SW 1271 (cell line): ENCODE measurements at places on chromosomes 16 and 17.

DNA sequence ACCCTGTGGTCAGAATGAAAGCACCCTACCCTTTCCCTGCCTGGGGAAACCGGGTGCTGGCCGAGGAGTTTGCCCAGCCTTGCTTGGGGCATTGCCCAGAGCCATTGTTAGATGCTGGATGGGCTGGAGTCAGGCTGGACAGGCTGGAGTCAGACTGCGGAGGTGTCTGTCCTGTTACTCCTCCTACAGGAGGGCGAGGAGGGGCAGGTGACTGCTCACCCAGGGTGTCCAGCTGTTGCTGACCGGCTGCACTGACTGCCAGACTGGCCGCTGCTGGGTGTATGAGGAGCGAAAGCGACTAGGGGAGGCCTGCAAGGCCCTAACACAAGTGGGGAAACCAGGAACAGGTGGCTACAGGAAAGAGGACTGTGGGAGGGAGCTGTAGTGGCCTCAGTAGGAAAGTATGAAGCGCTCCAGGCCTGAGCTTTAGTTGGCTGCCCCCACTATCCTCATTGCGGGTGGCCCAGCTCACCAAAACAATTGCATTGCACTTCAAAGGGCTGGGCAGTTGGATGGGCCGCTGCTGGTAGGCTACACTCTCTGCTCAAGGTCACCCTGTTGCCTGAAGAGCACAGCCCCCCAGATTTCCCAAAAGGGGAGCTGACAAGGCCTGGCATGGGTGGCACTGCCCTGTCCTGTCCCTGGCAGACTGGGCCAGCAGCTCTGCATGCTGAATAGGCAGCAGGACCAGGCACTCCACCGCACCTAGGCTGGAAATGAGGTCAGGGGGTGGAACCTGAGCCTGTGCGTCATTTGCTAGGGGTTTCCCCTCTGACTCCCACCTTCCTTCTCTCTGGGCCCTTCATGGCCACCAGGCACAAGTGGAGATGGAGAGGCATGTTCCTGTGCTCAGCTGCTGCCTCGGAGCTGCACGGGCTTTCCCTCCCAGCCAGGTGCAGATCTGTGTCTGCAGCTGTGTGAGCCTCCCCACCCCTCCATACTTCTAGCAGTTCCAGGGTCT, 18.4 kb downstream of the LDHD start:
- no peak for DNase-seq

DNA sequence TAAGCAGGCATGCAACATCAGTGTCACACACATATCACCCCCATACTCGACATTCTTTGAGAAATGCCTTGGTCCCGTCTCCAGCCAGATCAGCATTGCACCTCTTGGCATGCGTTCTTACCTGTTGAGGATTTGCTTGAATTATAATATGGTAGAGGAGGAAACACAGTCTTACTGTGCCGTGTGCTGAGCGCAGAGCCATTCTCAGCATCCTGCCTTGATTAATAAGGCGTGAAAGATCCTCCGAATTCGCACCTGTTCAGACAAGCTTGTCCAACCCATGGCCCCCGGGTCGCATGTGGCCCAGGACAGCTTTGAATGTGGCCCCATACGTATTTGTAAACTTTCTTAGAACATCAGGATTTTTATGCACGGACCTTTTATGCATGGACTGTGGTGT, 408.1 kb downstream of the WWOX start:
- DNase-seq: no peak

DNA sequence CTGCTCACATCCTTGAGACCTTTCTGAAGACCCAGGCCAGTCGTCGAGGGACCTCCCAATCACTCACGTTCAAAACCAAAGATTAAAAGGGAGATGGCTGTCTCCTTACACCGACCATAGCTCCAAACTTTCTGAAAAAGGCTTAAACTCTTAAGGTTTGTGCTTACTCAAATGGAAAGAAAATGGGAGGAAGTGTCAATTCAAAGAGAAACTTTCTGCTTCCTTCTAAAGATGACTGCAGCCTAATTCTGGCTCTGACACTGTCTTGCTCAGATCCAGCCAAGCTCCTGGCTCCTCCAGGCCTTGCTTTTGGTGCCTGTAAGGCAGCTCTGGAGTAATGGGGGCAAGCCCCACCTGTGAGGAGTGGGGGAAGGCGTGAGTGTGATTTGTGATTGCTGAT, 54.9 kb upstream of the WSB1 start:
- no peak for DNase-seq

DNA sequence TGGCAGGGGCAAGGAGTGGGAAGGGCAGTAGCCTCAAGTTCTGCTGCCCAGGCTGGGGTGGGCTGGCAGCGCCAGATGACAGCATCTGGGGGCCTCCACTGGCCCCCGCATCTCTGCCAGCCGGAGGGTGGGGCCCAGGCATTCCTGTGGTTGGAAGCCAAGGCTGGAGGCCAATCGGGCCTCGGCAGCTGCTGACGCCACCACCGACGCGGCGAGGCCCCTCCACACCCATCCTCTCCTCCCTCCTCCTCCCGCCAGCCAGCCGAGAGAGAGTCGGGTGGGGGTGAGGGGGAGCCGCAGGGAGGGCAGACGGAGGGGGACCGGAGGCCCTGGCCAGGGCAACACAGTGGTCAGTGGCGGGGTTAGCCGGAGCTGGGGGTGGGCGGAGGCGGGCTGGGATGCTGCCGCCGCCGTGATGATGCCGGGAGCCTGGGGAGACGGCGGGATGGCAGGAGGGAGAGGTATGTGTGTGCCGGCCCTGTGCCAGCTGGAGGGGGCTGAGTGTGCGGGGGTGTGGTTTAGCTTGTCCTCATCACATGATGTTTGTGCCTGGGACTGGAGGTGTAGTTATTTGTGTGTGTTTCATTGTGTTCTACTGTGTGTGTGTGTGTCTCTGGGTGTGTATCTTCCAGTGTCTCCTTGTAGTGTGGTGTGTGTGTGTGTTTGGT, 36.6 kb downstream of the ARHGAP23 start:
- DNase-seq: peak; percentile 51

DNA sequence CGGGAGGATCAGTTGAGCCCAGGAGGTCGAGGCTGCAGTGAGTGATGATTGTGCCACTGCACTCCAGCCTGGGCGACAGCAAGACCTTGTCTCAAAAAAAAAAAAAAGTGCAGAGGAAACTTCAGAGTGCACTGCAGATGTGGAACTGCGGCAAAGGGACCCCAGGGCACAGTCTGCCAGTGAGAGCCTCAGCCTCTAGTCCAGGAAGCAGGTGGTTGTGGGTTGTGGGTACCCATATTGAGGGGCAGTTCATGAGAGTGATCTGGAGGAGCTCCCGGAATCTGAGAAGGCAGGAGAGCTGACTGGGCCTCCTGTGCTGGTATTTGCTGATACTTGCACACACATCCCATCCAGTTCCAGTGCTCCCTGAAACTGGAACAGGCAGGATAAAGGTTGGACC, 13.1 kb downstream of the FOXN1 start:
- no peak for DNase-seq

GRCh38 chr17:21602176-21602575, 90.1 kb upstream of the KCNJ18 start:
- DNase-seq: no peak

- no peak for DNase-seq
Observed at GRCh38 chr17:31452101-31452500, 60.6 kb downstream of the RAB11FIP4 start.

- DNase-seq: peak; percentile 81
Observed at GRCh38 chr16:67158637-67159600, 790 bp downstream of the TRADD start.

DNA sequence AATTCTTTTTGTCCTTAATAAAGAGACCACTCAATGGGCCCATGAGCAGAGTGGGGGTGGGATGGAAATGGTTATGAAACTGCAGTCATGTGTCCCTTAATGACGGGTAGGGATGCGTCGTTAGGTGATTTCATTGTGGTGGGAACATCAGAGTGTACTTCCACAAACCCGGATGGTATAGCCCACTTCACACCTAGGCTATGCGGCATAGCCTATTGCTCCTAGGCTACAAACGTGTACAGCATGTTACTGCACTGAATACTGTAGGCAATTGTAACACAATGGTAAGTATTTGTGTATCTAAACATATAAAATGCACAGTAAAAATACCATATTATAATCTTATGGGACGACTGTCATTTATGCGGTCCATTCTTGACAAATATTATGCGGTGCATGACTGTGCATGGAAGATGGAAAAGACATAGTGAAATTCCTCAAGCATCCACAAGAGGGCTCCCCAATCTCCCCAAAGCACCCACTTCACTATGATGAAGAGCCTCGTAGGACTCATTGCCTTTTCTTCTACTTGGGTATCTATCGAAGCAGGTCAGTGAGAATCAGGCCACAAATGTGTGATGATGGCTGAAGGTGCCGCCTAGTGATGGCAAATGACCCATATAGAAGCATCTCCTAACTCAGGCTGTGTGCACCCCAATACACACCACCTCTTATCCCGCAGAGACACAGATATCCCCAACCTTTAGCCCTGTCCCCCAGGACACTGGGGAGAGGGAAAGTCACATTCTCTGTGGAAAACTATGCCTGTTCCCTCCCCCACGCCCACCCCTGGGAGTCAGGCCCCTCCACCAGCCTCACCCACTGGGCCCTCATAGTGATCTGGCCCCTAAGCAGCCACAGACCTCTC, 43.5 kb downstream of the TBX21 start:
- DNase-seq: peak; percentile 55

GRCh38 chr16:89122322-89122851, 28.7 kb downstream of the ACSF3 start:
- no peak for DNase-seq

DNA sequence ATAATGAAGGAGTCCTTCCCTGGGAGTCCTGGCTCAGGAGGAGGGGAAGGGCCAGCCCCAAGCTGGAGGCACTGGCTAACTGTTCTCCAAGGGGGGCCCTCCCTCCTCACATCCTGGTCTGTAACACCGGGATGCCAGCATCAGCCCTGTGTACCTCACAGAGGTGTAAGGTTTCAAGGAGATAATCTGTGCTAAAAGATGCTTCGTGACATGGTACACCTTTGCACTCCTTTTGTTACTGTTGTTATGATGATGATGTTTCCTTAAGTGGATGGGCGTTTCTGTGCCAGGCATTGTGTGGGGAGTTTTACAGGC, 236.7 kb upstream of the TNRC6C start:
- DNase-seq: no peak

- no peak for DNase-seq
Observed at GRCh38 chr17:81834831-81835267, at the start of gene PPP1R27. Gene PPP1R27, minus strand, starts transcription at chr17:81835050. Its CDS starts 97 bp downstream, at chr17:81834953.

DNA sequence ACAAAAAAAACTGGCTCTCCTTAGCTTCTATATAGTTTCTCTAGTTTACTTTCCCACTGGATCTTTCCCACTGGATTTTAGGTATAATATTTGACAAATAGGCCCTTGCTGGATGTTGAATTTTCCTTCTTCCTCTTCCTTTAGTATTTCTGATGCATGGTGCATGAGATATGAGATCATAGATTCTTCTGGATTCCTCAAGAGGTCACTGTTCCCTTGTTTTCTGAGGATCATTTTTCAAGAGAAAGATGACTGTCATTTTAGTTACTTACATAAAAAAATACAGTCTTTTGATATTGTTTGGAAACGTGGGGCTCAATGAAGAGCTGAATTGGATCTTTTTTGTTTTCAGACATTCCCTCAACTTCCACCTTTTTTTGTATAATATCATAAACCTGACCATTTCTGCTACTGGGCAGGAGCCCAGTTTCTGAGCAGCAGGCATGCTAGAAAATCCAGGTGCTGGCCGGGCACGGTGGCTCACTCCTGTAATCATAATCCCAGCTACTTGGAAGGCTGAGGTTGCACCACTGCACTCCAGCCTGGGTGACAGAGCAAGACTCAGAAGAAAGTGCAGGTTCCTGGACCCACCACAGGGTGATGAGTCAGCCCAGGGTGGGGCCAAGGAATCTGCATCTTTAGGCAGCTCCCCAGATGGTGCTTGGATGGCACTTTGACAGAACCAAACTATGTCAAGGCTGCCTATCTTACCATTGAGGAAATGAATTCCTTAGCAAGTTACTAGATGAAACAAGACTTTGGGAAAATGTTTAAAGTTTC, 70.3 kb downstream of the SDR42E1 start:
- DNase-seq: peak; percentile 55

DNA sequence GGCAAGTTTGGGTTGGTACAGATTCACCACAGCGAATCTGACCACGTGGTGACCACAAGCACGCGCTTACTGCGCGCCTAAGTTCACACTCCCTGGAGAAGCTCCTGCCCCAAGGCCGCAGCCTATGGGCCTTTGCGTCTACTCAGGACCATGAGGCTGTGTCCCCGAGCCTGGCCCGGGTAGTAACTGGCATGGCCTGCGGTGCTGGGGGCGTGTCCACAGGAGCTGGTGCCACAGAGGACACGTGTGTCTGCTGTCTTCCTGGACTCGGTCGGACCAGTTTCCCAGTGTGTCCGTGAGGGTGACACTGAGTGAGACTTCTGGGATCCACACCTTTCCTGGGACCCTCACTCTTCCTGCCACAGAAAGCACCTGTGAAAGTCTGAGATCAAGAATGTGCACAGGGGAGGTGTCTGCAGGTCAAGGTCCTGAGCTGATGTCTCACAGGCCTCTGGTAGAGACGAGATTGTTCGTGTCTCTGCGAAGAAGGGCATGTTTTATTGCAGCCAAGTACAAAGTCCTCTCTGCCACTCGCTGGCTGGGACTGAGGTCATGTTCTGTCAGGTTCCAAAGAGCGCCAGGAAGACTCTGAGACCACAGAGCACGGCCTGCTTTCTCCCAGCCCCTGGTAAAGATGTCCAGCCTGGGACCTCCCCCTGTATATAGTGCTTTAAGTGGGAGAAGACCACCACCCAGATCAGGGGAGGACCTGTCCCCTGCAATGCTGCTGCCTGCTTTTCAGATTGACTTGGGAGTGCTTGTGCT, 25.2 kb upstream of the CAPN15 start:
- no peak for DNase-seq

DNA sequence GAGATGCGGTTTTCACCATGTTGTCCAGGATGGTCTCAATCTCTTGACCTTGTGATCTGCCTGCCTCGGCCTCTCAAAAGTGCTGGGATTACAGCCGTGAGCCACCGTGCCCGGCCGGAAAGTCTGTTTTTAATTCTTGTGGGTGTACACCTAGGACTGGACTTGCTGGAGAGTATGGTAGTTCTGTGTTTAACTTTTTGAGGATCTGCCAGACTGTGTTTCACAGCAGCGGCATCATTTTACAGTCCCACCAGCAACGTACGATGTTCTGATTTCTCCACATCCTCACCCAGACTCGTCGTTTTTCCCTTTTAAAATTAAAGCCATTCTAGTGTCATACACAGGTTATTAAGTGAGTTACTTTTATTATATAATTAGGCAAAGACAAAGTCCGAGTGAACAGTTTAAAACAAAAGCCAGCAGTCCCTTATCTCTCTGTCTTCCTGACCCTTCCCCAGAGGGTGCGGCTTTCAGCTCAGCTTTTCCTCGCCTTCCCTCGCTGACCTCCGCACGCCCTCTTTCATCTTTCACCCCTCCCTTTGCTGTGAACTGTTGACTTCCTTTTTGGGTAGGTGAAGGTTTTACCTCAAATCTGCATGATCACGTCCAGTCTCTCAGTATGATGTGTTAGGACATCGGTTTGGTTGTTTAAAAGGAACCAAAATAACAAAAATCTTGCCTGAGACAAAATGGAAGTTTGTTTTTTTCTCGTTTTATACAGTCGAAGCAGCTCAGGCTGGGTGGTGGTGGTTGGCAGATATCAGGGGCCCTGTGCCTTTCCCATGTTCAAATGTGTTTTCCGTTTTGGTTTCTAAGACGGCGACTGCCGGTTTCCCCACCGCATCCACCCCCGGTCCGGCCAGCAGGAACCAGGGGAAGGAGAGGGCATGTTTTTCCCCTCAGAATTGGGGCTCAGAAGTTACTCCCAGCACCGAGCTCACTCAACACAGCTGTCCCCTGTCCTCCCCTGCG, 18.0 kb downstream of the FAM234A start:
- DNase-seq: no peak
